Fibroblast of lung (primary cell): ENCODE measurements at places on chromosomes 5 and 9.
A peak's percentile ranks its signal among the peaks of the same experiment; 100 is the strongest.

GRCh38 chr9:121714075-121714705 lies 62.8 kb downstream of the DAB2IP start:
- DNase-seq = no peak

DNA sequence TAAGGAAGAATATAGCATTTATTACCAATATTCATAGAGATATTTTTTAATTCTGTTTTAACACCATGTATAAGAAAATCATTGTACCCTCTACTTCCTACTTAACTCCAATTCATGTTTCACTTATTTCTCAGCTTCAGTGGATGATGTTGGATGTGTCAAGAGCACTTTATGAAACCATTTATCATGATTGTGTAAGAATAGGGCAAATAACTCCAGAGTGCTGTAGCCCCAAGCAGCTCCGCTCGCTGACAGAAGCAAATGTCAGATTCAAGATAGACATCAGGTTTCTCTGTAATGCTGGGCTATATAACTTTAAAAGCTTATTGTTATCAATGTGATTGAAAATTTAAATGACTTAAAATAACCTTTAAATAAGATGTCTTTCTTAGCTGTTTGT lies 50.4 kb downstream of the MAST4 start:
- DNase-seq = peak; percentile 14

- DNase-seq = peak; percentile 63
These were observed 334.7 kb downstream of the ACTL7B start for GRCh38 chr9:108521063-108521590.

- no peak for DNase-seq
These were observed 272.1 kb downstream of the TLE1 start for GRCh38 chr9:81417299-81417675.

DNA sequence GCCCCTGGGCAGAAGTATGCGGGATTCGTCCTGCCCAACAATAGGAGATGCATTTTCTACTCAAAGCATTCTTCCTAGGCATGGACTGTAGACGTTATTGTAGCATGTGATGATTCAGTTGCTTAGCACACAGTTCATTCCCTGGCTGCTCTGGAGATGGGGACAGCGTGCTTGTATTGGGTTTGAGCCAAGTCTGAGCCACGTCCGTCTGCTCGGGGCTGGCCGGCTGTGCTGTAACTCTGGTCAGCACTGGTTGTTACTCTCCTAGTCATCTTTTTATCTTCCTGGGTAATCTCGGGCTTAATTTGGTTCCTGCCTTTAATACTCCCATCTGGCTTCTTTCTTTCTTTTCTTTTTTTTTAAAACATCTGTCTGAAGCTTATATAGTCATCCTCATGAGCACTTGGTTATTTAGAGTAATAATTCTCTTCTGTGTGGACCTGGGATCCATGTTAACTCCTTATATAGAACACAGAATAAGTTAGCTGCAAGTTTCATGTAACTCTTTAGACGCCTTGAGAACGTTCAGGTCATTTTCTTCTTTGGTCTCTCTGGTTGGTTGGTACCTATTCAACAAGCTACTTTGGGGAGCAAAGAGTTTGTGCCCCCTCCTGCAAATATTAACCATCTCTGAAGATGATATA lies 118.8 kb upstream of the RPS23 start:
- peak; percentile 99 for DNase-seq

GRCh38 chr9:94654165-94654894 lies 15.0 kb upstream of the FBP1 start:
- DNase-seq = no peak

DNA sequence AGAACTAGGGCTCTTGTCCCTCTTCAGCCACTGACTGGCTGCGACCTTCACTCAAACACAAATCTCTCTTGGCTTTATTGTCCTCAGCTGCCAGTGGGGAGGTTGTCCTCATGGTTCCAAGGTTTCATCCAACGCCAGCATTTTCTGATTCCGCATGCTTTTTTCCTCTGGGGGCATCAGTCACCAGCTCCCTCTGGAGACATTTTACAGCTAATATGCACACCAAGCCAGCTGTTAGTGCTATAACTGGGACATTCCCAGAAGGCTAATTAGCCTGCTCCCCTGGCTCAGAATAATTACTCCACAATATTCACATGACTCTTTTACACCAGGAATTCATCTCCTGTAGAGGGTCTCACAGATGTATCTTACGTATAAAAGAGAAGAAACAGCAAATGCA lies 193.6 kb upstream of the ANKRD55 start:
- DNase-seq = no peak

DNA sequence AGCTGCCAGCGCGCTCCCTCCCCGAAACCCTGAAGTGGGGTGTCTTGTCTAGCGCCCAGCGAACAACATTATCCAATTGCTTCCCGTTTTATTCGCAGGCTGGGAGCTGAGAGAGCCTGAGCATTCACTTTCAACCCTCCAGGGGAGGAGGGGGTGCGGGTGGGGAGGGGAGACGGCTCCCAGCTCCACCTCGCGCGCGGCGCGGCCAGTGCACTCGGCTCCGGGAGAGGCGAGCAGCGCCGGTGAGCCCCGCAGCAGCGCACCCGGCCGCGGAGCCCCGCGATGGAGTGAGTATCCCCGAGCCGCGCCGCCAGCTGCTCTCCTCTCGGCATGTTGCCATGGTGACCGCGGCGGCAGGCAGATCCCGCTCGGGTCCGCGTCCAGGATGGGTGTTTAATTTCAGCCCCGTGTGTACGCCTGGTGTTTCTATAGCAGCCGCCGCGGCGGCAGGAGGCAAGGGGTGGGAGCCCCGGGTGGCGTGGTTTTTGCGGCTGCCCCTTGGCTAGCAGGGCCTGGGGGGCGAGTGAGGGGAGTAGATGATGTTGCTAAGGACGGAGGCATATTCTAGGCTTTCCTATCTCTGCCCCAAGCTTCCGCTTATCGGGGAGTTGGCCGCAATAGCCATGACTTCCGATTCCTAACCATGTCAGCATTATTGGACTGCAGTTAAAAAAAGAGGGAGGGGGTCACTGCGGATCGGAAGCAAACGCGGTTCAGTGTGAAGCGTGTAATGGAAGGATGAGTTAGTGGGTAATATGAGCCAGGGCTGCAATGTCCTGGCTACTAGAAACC lies 139.2 kb upstream of the PALM2AKAP2 start:
- peak; percentile 62 for DNase-seq

GRCh38 chr5:43138512-43138893 lies 17.8 kb downstream of the ZNF131 start:
- no peak for DNase-seq
